ENCODE measurements at places on chromosomes 2 and 18.

- no peak for DNase-seq
These were observed 28.0 kb downstream of the MRO start for GRCh38 chr18:50791599-50792438.

DNA sequence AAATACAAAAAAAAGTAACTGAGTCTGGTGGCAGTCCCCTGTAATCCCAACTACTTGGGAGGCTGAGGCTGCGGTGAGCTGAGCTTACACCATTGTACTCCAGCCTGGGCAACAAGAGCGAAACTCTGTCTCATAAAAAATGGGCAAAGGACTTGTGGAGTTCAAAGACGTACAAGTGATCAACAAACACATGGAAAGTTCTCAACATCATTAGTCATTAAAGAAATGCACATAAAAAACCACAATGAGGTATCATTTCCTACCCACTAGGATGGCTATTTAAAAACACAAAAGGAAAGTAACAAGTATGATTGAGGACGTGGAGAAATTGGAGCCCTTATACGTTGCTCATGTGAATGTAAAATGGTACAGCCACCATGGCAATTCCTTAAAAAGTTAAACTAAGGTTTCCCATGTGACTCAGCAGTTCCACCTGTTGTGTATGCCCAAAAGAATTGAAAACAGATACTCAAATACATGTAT lies 52.3 kb downstream of the RAB10 start:
- DNase-seq, result peak; percentile 12

GRCh38 chr2:142306131-142306530 lies 175.3 kb upstream of the LRP1B start:
- DNase-seq, result no peak

- DNase-seq, result no peak
These were observed 112.6 kb downstream of the HDAC4 start for GRCh38 chr2:239288237-239288636.

DNA sequence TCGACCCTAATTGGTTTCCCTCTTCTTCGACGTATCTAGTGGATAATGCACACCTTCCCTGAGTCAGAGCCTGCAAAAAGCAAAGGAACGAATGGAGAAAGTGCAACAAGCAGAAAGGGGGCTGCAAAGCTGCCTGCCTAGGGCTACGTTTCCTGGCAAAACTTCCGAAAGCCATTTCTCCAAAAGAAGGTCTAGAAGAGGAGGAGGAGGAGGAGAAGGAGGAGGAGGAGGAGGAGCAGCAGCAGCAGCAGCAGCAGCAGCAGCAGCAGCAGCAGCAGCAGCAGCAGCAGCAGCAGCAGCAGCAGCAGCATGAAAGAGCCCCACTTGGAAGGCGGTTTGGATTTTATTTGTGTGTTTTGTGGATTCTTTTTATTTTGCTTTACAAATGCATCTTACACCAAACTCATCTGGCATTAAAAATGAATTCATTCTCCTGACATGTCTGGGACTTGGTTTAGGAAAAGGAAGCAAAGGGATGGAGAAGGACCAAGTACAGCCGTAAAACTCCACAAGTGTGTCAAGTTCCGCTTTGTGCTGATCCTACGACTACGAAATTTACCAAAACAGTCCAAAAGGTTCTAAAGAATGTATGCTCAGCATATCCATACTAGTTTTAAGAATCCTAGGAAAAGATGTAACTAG lies 2.0 kb downstream of the TCF4 start:
- DNase-seq, result no peak

- DNase-seq, result no peak
These were observed 79.7 kb downstream of the DDX1 start for GRCh38 chr2:15671409-15671808.

- DNase-seq, result no peak
These were observed 200.1 kb downstream of the ARHGAP15 start for GRCh38 chr2:143329288-143329687.

DNA sequence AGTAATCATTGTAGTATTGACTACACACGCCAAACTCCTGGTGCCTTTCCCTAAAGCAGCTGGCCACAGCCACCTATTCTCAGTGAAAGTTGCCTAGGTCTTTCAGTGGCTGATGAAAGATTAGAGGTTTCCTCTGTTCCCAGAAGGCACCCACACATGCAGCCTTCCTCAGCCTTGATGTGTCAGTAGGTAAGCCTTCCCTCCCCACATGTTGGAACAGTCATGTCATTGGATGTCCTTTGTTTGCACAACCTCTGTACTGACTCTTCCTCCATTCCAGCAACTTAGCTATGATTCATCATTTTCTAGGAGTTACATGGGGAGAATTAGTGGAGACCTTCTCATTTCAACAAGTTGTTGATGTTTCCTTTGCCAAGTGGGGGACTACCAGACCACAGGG lies 630.8 kb upstream of the SLC39A10 start:
- DNase-seq, result no peak

- no peak for DNase-seq
These were observed 21.5 kb upstream of the BZW1 start for GRCh38 chr2:200790185-200790584.

GRCh38 chr2:175606010-175606841 lies 395.8 kb downstream of the LNPK start:
- DNase-seq, result peak; percentile 16

GRCh38 chr2:157685572-157685971 lies 56.9 kb upstream of the ACVR1C start:
- no peak for DNase-seq

DNA sequence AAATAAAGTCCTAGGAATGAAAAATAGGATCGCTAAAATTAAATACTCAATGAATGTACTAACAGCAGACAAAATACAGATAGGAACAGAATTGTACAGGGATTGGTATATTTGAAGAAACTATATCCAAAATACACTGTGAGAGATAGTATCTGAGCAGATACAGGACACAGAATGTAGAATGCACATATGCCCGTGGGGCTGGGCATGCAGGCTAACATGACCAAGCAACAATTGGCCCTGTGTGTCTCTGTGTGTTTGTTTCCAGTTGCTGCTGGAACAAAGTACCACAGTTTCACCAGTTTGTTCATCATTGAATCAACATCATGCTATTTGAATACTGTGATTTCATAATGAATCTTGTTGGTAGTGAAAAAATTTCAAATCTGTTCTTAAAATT lies 127.6 kb downstream of the PMAIP1 start:
- no peak for DNase-seq

- no peak for DNase-seq
These were observed 12.1 kb downstream of the PSD4 start for GRCh38 chr2:113185664-113186432.

GRCh38 chr2:102359527-102359926 lies 3.9 kb downstream of the IL18R1 start:
- no peak for DNase-seq

GRCh38 chr2:170115501-170116229 lies 62.3 kb upstream of the MYO3B start:
- DNase-seq, result no peak

DNA sequence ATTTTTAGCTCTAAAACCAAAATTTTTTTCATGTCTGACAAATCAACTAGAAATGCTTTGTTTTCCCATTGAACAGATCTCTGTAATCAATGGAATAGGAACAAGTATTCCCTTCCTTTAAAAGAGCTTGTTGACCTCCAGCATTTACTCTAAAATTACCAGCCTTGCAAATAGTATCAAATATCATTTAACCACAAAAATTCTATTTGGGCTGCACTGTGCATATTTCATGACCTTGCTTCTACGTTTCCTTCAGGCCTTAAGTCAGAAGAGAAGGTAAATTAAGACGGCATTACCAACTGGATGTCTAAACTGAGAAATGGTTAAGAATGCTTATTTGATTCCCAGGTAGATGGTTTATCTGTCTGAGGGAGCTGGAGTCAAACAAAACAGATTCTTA lies 33.3 kb upstream of the NRXN1 start:
- no peak for DNase-seq

DNA sequence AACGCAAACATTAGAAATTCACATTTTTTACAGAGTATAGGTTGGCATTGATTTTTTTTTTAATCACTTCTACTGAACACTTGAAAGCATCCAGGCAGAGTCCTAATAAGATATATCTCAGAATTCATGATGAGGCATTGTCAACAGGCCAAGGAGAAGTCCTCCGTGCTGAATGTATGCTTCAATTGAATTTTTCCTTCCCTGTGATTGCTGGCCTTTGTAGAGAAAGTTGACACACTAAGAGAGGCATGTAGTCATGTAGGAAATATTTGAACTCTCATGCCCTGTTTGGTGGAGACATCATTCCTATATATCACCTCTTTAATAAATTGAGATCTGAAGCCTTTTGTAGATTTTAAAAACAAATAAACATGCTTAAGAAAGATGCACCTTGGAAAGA lies 844.9 kb downstream of the CPS1 start:
- DNase-seq, result no peak

DNA sequence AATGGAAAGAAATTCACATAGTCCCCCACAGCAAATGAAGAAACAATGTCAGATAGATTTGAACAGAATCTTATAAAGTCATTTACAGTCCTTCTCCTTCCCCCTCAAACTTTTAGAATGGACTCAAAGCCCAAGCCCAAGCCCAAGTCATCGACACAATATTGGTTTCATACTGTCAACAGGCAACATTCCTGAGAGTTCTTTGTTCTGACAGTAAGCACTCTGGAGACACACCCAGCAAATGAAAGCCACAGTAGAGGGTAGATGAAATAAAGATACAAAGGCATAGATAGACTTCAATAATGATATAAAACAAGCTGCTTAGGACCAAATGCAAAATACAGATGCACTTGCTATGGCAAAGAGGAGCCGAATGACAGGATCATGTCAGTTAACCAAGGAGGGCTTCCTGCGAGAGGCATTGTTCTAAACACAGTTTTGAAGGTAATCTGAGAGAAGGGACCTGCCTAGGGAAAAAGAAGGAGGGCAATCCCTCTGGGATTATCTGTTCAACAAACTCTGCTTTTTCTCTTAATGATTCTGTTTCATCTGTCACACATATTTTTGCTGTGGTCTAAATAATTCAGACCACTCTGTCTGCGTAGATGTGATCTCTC lies 97.1 kb upstream of the MAP4K3 start:
- DNase-seq, result no peak

- DNase-seq, result peak; percentile 62
These were observed 391.5 kb upstream of the VWC2L start for GRCh38 chr2:214019229-214019972.

- no peak for DNase-seq
These were observed 8.3 kb upstream of the ZC3H15 start for GRCh38 chr2:186477790-186478189.

DNA sequence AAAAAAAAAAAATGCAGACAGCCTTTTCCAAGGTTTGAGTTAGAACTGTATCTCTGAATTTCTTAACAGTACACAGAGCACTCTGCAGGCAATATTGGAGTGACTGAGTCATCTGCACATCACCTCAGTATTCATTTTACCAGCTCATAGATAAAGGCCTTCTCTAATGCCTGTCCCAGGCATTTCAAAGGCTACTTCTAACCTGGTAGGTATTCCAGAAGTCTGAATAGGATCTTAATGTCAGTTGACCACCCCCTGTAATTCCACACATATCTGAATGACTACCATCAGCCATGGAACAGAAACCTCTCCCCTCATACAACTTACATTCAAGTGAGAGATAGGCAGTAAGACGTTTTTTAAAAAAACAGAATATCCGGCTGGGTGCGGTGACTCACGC lies 9.0 kb downstream of the METTL21A start:
- DNase-seq, result no peak

GRCh38 chr2:82198809-82199492 lies 1894.4 kb upstream of the LRRTM1 start:
- DNase-seq, result no peak

- DNase-seq, result no peak
These were observed 157.3 kb downstream of the RHBDD1 start for GRCh38 chr2:226993171-226993570.

- no peak for DNase-seq
These were observed 36.2 kb downstream of the PNO1 start for GRCh38 chr2:68193787-68194372.

- no peak for DNase-seq
These were observed 56.4 kb downstream of the DCDC2C start for GRCh38 chr2:3759761-3760160.
